Lower leg skin (tissue), 4 donors: ENCODE measurements at places on chromosomes 12 and 14.

- no peak for DNase-seq
Measured at GRCh38 chr12:41731691-41732090, 413.0 kb downstream of the GXYLT1 start.

DNA sequence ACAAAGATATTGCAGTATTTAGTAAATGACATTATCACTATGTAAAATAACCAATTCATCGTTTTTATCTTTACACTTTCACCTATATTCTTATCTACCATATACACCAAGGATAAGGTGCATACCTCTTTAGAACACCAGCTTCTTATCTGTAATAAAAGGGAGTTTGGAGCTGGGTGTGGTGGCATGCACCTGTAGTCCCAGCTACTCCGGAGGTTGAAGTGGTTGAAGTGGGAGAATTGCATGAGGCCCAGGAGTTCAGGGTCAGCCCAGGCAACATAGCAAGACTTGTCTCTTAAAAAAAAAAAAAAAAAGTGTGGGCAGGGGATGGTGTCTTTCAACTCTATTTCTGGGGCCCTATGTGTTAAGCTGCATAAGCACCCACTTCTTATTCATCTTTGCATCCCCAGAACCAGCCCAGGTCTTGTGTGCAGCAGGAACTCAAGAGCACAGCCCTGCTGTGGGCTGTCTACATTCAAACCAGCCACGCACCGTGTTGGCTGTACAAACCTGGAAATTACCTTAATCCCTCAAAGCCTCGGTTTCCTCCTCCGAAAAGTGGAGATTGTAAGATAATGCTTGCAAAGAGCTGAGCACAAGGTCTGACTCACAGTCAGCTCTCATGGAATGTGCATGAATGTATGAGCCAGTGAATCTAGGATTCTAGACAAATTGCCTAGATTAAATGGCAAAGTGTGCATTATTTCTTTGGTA is 256.6 kb upstream of the FOXN3 start:
- DNase-seq: no peak

- DNase-seq: no peak
Measured at GRCh38 chr12:110228756-110229155, 52.3 kb upstream of the ATP2A2 start.

GRCh38 chr12:122067548-122067947 is 11.0 kb upstream of the MLXIP start:
- DNase-seq: no peak

GRCh38 chr14:52583544-52583943 is 30.9 kb downstream of the GPR137C start:
- DNase-seq: no peak
